ENCODE measurements at places on chromosomes 12 and 14.

DNA sequence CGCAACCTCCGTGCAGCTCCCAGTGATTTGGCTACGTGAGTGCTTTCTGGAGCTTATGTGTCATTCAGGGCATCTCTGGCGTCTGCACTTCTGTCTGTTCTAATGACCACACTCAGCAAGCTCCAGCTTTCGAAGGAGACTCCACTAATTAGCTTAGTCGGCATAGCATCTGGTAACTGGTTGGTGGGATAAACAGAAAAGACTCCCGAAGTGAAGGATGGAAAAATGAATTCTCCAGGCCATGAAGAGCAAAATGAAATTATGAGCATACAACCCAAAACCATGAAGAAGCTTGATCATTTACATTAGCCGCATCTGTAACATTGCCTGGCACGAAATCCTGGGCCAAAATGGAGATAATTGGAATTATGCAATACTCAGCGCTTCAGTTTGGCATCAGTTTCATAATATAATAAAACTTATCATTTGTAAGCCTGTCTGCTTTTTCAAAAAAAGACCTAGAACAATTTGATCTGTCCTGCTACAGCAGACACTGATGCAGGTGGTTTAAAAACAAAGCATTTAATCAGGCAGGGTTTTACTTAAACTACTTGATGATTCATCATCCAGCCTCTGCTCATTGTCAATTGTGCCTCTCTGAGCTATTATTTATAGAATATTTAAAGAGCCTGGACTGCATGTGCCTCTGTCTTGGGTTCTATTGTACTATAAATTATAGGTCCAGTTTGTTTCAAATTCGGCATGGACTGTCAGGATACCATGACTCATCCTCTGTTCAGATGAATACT is 87.4 kb downstream of the SYT1 start:
- DNase-seq: no peak

GRCh38 chr12:106136263-106136662 is 2.5 kb downstream of the NUAK1 start:
- peak; percentile 72 for DNase-seq

GRCh38 chr12:4540638-4541037 is 1.9 kb downstream of the RAD51AP1 start:
- DNase-seq: no peak

GRCh38 chr12:3636328-3636727 is 116.6 kb downstream of the CRACR2A start:
- DNase-seq: no peak

GRCh38 chr12:81718616-81719015 is 40.5 kb downstream of the PPFIA2 start:
- DNase-seq: no peak

GRCh38 chr14:106185837-106186233 is 659.5 kb downstream of the TMEM121 start:
- DNase-seq: peak; percentile 46

DNA sequence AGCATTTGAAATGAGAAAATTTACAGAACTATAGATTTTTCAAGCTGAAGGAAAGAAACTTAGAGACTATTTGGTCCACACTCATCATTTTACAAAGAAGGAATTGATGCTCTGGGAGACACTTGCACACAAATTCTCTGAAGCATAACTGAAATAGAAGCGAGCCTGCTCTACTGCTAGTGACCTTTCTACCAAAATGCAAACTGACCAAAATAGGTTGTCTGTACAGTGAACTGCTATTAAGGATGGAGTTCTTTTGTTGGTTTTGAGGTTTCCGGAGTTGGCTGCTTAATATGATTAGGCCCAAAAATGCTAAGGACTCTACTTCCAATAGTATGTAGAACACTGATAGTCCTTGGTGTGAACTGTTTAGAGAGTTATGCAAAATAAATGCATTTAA is 194.9 kb downstream of the PPFIA2 start:
- no peak for DNase-seq

- DNase-seq: no peak
Observed at GRCh38 chr14:77141214-77142004, at the start of gene ZDHHC22. Gene ZDHHC22, minus strand, starts transcription at chr14:77141791. Its CDS starts 2,053 bp downstream, at chr14:77139738.

DNA sequence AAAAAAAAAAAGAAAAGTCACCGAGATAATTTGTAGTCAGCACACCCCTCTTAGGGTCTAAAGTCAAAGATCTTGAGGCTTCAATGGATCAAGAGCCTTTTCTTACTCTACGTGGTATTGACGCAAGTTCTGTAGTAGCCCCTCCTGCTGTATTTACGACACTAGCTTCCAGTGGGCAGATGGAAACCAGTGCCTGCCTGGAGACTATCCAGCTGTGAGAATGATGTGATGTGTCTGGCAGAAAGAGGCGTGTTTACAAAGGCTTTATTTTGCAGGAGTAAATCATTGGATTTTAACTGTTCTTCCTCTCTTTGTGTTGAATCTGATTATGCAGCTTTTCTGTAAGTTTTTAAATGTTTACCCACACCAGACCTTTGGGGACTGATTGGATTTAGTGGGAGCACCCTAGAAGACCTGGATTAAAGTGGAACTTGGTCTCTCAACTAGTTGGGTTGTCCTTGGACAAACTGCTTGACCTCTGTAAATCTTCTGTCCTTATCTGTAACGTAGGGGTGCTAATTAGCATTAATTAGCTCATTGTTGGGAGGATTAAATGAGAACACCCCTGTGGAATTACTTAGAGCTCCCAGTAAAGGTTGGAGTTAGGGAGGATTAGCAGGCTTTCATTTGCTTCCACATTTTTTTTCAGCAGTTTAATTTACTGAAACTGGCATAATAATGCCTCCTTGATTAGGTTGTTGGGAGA is 72.4 kb downstream of the RASSF3 start:
- DNase-seq: no peak

DNA sequence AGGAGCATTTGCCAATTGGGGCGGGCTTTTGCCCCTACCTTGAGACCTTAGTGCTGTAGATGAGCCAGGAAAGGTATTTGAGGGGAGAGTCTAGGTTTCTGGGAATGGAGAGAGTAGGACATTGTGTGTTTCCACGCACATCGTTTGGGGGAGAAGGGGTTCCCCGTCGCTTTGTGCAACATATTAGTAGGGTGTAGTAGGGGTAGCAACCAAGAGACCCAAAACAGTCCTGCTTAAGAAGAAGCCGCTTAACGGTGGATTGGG is 694 bp upstream of the PTGES3 start:
- no peak for DNase-seq

DNA sequence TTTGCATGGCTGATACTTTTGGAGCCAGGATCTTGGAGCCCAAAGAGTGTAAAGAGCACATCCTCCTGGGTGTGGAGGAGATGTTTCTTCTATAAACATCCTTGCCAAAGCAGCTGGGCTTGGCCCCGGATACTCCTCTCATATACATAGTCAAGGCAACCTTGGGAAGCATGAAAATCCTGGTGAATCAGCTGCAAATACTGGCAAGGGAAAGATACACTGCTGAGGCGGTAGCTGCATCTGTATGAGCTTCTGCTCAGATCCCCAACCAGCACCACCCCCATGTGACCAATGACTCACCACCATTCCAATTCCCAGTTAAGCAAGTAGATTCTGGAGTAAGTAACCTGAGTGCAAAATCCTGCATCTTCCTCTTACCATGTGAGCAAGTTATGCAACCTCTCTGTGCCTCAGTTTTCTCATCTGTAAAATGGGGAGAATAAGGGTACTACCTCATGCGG is 567.4 kb downstream of the MED13L start:
- no peak for DNase-seq

DNA sequence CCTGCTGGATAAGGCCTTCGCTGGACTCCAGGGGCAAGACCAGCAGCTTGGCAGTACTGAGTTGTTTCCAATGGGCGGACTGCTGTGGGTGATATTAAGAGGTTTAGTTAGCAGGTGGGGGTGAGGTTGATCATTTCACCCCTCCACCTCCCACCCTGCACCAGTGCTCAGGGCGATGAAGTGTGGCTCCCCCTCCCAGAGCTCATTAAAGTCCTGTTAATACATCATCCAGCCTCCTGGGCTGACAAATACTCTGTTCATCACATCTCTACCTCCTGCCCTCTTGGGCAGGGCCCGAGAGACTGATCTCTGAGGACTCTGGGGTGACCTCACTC is 2.4 kb upstream of the FIGNL2 start:
- no peak for DNase-seq

- DNase-seq: no peak
Observed at GRCh38 chr14:55180006-55180405, 11.4 kb downstream of the DLGAP5 start.

- DNase-seq: no peak
Observed at GRCh38 chr14:24408764-24409163, 10.0 kb downstream of the NYNRIN start.

DNA sequence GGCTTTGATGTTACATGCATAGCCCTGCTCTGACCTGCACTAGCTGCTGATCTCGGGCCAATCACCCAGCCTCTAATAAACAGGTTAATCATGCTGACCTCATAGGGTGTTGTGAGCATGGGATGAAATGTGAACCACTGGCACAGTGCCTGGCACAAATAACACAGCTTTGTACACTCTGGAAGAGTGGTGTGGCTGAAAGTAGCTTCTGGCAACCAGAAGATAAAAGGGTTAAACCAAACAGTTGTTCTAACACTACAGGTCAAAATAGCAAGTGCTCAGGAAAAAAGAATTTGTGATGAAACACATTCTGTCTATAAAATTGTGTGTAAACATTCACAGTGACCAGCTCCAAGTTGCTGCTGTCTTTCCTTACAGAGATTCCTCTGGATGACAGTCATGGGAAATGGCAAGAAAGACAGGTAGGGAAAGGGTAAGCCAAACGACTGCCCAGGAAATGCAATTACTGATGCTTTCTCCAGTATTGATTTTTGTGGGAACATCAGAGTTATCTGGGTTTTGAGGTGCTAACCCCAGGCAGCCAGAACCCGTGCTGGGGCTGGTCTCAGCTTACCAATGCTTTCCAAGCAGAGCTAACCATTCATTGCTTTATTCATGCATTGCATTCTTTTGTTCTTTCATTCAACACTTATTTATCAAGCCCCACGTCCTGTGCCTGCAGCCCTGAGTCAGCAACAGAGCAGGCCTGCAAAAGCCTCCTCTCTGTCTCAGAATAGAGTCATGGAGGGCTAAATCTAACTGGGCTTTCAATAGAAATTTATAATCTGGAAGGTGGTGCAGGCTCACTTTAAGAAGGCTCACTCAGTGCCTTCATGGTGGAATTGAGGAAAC is 38.1 kb upstream of the CAPRIN2 start:
- no peak for DNase-seq

DNA sequence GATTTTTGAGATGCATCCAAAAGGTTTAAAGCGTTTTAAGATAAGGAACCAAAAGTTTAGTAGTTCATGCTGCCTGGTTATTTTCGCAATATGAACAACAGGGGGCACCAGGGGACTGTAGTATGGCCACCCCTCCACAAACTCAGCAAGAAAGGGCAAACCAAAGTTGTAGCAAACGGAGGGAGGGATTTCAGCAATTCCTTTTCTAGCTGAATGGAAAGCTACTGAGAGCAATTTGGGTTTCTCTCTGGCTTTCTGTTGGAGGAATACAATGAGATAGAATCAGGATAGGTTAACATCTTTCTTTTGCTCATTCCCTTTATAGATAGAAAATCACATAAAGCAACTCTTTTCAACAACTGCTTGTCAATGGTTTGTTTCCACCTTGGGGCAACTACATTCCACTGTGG is 62.5 kb downstream of the DRAM1 start:
- DNase-seq: peak; percentile 4

DNA sequence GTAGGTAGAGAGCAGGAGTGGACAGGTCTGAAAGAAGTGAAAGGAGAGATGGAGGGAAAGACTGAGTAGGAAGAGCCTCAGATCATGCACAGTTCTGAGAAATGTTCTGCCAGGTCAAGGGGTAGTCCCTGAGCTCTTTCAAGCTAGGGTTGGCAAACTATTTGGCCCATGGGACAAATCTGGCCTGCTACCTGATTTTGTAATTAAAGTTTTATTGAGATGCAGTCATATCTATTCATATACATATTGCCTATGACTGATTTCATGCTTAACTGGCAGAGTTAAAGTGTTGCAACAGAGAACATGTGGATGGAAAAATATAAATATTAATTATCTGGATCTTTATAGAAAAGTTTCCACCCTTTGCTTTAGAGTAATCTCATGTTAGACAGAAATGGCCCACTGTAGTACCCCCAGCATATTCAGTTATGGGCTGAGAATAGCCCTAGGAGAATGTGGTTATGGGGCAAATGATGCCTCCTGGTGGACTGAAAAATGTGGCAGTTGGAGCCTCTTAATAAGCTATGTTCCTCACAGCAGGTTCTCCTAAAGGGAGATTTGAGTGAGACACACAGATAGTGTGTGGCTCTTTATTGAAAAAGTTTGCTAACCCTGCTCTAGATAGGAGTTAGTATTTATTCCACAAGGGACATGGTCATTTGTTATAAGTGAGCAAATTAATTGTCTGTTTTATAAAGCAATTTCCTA is 476.9 kb downstream of the LRIG3 start:
- DNase-seq: no peak

- no peak for DNase-seq
Observed at GRCh38 chr12:3923021-3923420, 49.8 kb upstream of the PARP11 start.

DNA sequence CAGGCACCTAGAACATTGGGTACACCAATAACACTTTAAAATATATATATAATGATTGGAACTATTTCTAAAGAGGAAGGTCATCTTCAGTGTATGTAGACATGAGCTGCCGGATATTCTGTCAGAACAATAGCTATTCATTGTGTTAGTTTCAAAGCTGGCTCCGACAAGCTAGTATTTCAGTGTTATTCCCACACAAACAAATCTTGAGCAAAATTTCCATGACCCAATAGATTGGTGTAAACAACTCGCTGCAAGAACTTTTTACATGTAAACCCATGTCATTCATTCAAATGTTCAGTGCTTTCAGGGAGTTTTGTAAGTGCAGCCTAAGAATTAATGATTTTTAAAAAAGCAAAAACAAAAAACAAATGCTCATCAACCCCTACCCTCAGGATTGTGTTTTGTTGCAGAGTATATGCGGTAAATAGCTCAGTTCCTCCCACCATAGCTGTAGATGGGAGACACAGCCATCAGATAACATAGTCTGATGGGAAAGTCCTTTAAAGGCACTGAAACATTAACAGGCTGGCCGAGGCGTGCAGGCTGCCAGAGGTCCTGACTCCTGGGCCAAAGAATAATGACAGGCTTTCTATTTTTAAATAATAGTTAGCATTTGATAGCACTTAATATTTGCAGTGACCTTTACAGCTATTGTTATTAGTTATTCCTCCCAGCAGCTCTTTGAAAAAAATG is 150.3 kb upstream of the ARHGAP5 start:
- no peak for DNase-seq

DNA sequence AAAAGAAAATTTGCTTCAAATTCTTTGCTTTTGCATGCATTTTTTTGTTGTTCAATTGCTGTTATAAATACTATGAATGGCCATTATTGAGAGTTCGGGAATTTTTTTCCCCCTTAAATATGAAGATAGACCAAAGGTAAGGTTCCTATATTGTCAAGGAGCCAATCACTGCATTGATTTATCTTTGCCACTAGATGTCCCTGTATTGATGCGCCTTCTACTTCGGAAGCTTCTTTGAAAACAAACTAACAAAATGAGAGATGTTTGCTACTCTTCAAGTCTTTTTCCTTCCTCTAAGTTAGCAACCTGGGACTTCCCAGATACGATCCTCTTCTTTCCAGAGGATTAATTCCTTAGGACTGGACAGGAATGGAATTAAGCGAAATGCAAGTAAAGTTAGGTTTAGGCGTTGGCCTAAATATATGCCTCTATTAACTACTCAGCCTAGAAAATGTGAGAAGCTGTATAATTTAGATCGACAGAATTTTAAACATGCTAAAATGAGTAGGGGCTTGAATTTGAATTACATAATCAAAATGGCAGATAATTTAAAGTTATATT is 318.1 kb downstream of the AEBP2 start:
- DNase-seq: no peak

- DNase-seq: no peak
Observed at GRCh38 chr12:8699714-8700113, 1.9 kb downstream of the RIMKLB start.

GRCh38 chr12:109020796-109021380 is at the start of gene SVOP:
Gene SVOP, minus strand, starts transcription at chr12:109021068. Its CDS starts 200 bp downstream, at chr12:109020868.
- peak; percentile 6 for DNase-seq
